Forelimb muscle (tissue), 1 donor: ENCODE measurements at places on chromosomes 1 and 21.

DNA sequence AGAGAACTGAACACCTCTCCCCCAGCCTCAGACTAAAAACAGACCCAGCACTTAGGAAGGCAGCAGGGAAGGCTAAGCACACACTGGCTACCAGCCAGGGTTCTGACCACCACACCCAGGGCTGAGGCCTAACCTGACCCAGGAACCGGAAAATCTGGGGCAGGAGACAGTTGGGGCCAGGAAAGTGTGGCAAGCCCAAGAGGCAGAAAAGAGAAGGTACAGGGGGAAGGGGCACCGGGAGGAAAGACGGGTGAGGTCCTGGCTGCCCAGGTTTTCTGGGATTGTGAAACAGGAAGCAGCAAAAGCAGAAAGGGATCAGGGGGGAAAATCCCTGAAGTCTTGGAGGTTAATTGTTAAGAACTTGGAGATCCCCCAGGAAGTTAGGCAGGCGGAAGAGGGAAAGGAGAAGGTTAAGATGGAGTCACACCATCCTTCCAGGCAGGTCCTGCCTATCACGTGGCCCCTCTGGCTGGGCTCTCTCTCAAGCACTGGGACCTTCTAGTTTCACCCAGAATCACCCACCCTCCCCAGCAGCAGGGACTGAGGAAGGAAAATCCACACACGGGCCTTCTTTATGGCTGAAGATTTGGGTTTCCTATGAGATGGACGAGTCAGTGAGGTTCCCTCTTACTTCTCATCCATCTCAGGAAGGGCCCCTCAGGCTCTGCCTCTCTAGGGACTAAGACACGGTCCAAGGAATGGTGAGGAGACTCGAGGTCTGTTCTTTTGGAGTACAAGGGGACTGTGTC is 2.6 kb downstream of the HDGF start:
- no peak for DNase-seq

GRCh38 chr1:32684167-32684811 is 18.3 kb downstream of the SYNC start:
- DNase-seq: peak; percentile 39

DNA sequence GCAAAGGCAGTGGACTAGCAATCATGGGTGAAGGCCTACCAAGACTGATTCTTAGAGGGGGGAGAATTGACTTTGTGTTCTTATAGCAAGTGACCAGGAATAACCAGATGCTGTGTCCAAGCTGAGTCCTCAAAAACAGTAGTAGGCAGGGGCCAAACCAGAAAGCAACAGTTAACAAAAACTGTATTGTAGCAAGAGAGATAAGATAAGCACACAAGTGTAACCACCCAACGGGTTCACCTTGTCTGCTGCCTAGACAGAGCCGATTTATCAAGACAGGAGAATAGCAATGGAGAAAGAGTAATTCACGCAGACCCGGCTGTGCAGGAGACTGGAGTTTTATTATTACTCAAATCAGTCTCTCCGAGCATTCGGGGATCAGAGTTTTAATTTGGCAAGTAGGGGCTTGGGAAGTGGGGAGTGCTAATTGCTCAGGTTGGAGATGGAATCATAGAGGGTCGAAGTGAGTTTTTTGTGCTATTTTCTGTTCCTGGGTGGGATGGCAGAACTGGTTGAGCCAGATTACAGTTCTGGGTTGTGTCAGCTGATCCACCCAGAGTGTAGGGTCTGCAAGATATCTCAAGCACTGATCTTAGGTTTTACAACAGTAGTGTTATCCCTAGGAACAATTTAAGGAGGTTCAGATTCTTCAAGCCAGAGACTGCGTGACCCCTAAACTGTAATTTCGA is 8.3 kb upstream of the CSRP1 start:
- DNase-seq: no peak

- DNase-seq: no peak
Measured at GRCh38 chr1:94646141-94646643, 104.6 kb upstream of the F3 start.

DNA sequence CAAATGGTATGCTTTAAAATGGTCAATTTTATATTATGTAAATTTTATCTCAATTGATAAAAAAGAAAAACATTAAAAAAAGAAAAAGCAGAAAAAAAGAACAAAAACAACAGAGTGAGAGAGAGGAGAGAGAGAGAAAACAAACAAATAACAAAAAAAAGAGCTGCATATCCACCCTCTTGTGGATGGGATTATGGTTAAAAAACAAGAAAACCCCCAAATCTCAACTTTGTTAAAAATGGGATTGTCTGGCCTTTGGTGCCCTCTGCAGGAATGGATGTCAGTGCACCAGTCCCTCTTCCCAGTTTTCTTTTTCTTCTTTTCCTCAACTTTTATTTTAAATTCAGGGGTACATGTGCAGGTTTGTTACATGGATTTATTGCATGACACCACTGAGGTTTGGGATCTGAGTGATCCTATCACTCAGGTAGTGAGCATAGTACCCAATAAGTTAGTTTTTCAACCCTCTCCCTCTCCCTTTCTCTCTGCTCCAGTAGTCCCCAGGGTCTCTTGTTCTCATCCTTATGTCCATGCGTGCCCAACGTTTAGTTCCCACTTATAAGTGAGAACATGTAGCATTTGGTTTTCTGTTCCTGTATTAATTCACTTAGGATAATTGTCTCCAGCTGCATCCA is 28.1 kb downstream of the RNF187 start:
- peak; percentile 20 for DNase-seq

- no peak for DNase-seq
Measured at GRCh38 chr1:8461351-8462110, 143.6 kb downstream of the SLC45A1 start.

DNA sequence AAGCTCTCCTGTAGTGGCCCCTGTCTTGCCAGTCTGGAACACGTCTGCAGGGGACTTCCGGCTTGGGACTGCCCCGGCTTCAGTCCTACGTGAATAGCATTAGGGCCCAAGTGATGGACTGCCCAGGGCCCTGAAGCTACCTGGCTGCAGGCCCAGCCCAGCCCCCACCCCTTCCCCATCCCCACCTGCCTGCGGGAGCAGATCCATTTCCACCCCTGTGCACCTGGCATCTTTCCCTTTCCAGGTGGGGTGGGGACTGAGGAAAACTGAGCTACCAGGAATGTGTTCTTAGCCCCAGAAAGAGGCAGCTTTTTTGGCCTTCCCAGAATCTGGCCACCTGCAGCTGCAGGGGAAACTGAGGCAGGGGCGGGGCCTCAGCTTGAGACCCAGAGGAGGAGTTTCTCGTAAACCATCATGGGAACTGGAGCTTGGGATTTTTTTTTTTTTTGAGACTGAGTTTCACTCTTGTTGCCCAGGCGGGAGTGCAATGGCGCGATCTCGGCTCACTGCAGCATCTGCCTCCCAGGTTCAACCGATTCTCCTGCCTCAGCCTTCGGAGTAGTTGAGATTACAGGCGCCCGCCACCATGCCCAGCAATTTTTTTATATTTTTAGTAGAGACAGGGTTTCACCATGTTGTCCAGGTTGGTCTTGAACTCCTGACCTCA is 3.2 kb downstream of the EDN2 start:
- DNase-seq: no peak
